ENCODE measurements at places on chromosomes 5 and 9.

- no peak for DNase-seq
Measured at GRCh38 chr5:58793888-58794657, 211.2 kb downstream of the RAB3C start.

DNA sequence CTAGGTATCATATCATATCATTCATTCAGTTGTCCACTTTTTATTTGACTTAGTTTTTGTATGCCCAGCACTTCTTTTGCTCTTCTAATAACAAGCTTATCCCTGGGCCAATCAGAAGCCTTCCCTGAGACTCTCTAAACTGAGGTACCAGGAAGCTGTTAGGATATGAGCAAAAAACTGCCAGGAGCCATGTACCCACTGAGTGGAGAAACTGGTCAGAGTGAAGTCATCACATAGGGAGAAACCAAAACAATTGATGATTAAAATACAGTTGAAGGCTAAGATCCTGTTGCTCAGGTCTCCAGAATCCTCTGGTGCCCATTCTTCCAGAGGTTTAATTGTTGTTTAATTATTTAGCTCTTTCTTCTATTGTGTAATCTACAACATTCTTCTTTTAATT is 120.2 kb downstream of the KIAA0825 start:
- DNase-seq, result no peak

DNA sequence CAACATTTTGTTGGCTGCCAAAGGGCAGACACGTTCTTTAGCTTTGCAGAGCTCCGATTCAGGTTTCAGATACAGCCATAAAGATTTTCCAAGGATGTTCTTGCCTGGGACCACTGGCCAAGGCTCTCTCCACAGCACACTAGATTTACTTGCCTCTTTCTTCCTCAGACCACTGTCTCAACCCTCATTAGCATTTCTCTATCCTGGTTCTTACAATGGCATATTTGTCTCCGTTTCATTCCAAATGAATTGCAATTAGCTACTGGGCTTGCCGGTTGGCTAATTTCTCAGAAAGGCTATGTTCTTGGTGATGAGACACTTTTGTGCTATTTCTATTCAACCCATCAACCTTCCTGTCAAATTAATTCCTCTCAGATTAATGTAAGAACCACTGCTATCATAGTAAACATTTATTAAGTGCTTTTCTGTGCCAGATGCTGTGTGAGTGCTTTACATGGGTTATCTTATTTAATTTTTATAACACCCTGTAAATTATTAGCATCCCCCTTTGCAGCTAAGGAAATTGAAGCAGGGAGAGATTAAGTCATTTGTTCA is 118.4 kb upstream of the NR3C1 start:
- DNase-seq, result no peak

- no peak for DNase-seq
Measured at GRCh38 chr5:126664586-126664985, 63.8 kb downstream of the PHAX start.

- no peak for DNase-seq
Measured at GRCh38 chr5:137179203-137179602, 319.9 kb downstream of the SPOCK1 start.

- no peak for DNase-seq
Measured at GRCh38 chr9:96318921-96319565, 17.1 kb upstream of the HSD17B3 start.

DNA sequence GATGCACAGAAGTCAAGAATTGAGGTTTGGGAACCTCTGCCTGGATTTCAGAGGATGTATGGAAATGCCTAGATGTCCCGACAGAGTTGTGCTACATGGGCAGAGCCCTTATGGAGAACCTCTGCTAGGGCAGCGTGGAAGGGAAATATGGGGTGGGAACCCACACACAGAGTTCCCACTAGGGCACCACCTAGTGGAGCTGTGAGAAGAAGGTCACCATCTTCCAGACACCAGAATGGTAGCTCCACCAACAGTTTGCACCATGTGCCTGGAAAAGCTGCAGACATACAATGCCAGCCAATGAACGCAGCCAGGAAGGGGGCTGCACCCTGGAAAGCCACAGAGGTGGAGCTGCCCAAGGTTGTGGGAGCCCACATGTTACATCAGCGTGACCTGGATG is 104.5 kb downstream of the STK32A start:
- DNase-seq, result no peak

DNA sequence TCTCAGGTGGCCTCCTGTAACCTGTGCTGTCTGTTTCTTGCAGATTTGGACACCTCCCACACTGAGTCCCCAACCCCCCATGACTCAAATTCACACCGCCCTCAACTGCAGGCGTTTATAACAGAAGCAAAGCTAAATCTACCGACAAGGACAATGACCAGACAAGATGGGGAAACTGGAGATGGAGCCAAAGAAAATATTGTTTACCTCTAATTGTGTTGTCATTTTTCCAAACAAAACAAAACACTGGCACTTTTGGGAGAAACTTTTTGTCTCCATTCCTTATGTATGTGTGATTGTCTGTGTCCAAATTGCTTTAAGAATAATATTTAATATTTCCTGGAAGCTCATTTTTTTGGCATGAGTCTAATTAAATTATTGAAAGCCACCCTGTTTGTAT is 314.8 kb downstream of the ARHGEF28 start:
- DNase-seq, result no peak

DNA sequence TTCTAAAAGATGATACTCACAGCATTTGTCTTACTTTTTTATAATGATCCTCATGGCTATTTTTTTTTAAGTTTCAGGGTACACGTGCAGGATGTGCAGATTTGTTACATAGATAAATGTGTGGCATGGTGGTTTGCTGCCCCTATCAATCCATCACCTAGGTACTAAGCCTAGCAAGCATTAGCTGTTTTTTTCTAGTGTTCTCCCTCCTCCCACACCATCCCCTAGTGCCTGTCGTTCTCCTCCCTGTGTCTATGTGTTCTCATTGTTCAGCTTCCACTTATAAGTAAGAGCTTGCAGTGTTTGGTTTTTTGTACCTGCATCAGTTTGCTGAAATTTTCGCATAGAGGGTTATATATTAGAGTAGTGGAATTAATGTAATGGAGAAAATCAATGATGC is 189.1 kb upstream of the CDH12 start:
- no peak for DNase-seq

DNA sequence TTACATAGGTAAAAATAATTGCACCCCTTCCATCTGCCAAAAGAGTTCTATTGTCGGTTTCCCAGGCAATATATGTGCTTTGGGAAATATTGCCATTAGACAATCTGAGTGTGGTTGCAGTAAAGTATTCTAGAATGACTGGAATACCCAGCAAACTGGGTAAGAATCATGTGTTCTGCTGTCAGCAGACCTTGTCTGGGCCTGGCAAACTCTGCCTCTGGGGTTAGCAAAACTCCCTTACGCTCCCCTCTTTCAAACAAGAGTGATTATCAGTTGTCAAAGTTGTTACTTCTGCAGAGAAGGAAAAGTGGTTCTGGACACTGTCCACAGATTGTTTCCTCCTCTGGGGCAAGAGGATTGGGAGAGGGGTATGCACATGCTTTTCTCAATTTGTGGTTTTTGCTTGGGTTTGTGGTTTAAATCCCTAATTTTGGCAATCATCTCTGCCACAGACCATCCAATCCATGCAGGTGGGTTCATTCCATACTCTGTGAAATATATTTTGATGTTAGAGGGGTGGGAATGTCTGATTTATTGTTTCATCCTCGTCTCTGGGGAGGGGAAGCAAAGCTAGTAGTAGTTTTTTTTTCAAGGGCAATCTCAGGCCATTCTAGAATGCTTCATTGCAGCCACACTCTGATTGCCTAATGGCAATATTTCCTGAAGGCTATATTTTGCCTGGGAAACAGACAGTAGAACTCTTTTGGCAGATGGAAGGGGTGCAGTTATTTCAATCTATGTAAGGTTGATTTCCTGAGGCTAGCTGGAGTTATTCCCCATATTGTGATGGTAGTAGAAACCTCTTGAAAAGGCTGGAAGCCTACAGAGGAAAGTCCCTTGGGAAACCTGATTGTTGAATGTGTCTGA is 24.0 kb upstream of the TNFSF15 start:
- peak; percentile 81 for DNase-seq

DNA sequence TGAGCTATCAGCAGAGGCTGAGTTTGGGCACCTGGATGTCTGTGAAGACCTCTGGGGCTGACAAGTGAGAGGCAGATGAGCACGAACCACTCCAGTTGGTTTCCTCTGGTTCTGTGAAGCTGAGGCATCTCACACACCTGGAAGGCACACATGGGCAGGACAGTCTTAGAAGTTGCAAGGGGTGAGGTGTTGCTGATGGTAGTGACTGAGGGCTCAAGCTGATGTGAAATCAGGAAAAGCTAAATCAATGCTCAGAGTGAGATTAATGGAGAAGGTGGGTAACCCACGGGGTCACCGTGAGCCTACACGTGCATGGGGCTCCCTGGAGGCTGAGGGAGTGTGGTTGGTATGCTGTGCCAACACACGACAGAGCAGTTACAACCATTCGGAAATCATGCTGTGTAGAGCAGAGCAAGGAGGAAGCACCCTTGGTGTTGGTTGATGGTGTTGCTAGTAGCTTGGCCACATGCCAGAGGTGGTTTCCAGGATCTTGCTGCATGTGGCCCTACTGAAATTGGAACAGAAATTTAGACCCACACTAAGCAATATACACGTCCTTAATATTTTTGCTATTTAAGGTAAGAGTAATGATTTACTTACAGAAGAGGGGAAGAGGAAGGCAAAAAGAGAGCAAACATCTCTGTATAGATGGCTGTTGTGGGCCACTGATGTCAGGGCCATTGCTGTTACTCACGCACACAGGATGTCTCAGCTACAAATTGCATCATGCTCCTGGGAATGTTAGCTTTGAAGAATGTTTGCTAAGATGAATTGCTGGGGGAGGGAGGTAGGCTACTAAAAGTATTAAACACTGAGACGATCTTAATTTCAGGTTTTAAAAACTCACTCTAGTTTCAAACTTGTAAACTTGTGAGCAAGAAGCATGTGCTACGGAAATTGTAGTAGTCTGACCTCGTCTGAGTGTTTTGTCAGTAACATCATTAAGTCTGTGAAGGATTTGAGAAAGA is 170.5 kb downstream of the ARHGEF28 start:
- peak; percentile 95 for DNase-seq

DNA sequence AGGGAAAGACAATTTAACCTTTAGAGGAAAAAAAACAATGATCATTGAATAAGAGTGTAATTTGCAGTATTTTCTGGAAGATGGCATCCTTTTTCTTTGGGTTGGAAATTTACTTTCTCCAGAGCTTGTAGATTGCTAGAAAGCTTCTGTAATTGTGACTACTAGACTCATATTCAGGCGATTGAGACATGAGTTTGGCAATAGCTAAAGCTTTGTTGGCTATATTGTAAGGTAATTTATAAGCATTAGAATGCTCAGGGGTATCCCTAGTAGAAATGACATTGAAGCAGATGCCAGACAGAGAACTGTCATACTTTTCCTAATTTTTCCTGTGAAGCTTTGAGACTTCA is 115.3 kb downstream of the UNC13B start:
- no peak for DNase-seq

- DNase-seq, result no peak
Measured at GRCh38 chr5:135190416-135191083, 156.5 kb upstream of the PITX1 start.

DNA sequence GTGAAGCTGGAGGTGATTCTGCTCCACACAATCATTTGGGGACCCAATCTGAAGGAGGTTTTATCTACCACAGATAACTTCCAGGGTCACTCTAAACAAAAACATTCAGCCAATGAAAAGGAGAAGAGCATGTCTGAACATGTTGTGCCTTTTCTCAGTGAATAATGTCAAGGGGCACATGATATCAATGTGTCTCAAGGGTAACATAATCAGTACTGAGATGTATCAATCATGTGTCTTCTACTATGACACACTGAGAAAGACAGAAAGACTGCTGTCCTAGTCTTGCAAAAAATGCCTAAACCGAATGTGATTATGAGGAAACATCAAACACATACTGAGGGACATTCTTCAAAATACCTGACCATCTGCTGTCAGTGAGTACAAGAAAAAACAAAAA is 25.4 kb upstream of the RASA1 start:
- DNase-seq, result no peak

- DNase-seq, result no peak
Measured at GRCh38 chr5:170333161-170333910, 35.8 kb upstream of the LCP2 start.

DNA sequence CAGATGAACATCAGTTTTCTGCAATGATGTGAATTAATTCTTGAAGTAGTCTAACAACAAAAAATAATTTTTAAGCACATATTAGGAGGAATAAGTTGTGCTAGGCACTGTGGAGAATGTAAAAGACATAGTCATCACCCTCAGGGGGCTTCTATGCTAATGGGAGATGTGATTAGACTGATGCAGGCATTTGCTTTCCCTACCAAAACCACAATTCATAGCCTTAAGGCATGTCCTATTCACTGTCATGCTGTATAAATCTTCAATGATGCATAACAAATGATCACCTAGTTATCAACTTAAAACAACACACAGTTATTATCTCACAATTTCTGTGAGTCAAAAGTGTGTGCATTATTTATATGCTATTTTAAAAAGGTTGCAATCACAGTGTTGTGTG is 422.6 kb downstream of the MAN2A1 start:
- DNase-seq, result no peak

GRCh38 chr5:91024727-91025126 is 358.4 kb downstream of the ARRDC3 start:
- DNase-seq, result peak; percentile 4

DNA sequence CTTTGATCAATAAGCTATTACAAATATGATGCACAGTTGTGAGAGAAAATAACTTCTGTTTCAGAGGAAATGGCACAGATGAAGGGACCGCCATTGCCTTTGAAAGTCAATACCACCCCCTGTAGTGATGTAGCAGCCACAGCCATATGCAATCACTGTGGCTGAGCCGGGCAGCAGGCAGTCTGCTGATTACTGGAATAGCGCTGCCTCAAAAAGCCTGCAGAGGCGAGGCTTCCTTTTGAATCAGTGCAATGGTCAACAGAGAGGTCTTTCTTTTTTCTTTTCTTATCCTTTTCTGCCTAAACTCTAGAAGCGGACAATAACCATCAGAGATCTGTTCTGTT is 265.1 kb upstream of the TAS2R1 start:
- DNase-seq, result no peak

DNA sequence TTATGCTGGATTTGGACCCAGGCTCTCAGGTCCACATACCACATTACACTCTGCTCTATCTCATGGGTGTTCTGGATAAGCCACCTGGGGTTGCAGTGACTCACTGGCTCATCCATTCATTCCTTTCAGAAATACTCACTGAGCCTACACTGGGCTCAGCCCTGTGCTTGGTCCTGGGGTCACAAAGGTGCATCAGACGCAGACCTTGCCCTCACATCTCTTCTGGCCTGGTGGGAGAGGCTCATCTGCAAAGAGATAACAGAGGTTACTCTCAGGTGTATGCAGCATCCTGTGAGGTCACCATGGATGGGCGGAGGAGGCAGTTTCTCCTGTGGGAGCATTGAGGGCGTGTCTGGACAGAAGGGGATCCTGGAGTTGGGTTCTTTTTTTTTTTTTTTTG is 12.1 kb downstream of the CDHR2 start:
- no peak for DNase-seq

Measured in fibroblast of skin of abdomen (primary cell).